Right atrium auricular region (tissue), 2 donors: ENCODE measurements at places on chromosomes 12 and 14. TPM values are rescaled to one million over a fixed set of nuclear protein-coding genes. Genes with fewer than 3 reads are reported as not detected.

GRCh38 chr14:76123426-76124225 is 28.1 kb upstream of the GPATCH2L start:
- H3K4me1 ChIP-seq, result no peaks in the 10 kb centered on the region
- no peaks in the 10 kb centered on the region for H3K27me3 ChIP-seq
- H3K36me3 ChIP-seq, result no peaks in the 10 kb centered on the region
- H3K27ac ChIP-seq, result no peak overlapping the region
- H3K4me3 ChIP-seq, result no peak overlapping the region
- DNase-seq, result no peak

Gene NT5DC3
- total RNA-seq, result 2.3 TPM

- H3K36me3 ChIP-seq, result peaks cover 35% of the 10 kb centered on the region
- no peak overlapping the region for H3K27ac ChIP-seq
- DNase-seq, result no peak
- no peaks in the 10 kb centered on the region for H3K27me3 ChIP-seq
These were observed 56.4 kb downstream of the EP400 start for GRCh38 chr12:132006056-132006680.

Gene GOLGA5
- total RNA-seq, result 24.2 TPM

DNA sequence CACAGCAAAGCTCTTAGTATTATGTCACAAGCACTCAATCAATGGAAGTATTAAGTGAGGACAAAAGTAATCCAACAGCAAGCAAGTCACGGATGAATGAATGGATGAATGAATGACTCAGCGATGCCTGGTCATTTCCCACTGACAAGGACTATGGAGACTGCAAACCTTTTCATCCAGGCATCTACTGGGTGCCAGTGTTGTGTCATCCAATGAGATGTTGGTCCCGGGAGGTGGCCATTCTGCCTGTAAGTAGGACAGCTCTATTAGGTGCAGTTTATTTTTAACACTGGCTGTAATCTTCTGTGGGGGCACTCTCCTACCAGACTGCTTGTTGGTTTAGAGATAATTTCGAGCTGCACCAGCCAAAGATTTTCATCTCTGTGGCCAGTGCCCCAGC is 39.4 kb downstream of the STAB2 start:
- no peak overlapping the region for H3K27ac ChIP-seq
- no peaks in the 10 kb centered on the region for H3K36me3 ChIP-seq
- H3K4me1 ChIP-seq, result peaks cover 6% of the 10 kb centered on the region
- peak; percentile 71 for DNase-seq
- no peak overlapping the region for H3K4me3 ChIP-seq

- no peak for DNase-seq
- H3K4me1 ChIP-seq, result no peaks in the 10 kb centered on the region
- H3K27ac ChIP-seq, result no peak overlapping the region
These were observed 66.3 kb downstream of the OTX2 start for GRCh38 chr14:56744016-56744415.

- H3K36me3 ChIP-seq, result peaks cover 32% of the 10 kb centered on the region
- H3K4me1 ChIP-seq, result no peaks in the 10 kb centered on the region
- no peak overlapping the region for H3K27ac ChIP-seq
- H3K4me3 ChIP-seq, result no peak overlapping the region
These were observed 52.2 kb upstream of the CFL2 start for GRCh38 chr14:34766606-34767005.

Gene CYP27B1
- total RNA-seq, result 0.28 TPM

Gene LMO3
- total RNA-seq, result 8.2 TPM

DNA sequence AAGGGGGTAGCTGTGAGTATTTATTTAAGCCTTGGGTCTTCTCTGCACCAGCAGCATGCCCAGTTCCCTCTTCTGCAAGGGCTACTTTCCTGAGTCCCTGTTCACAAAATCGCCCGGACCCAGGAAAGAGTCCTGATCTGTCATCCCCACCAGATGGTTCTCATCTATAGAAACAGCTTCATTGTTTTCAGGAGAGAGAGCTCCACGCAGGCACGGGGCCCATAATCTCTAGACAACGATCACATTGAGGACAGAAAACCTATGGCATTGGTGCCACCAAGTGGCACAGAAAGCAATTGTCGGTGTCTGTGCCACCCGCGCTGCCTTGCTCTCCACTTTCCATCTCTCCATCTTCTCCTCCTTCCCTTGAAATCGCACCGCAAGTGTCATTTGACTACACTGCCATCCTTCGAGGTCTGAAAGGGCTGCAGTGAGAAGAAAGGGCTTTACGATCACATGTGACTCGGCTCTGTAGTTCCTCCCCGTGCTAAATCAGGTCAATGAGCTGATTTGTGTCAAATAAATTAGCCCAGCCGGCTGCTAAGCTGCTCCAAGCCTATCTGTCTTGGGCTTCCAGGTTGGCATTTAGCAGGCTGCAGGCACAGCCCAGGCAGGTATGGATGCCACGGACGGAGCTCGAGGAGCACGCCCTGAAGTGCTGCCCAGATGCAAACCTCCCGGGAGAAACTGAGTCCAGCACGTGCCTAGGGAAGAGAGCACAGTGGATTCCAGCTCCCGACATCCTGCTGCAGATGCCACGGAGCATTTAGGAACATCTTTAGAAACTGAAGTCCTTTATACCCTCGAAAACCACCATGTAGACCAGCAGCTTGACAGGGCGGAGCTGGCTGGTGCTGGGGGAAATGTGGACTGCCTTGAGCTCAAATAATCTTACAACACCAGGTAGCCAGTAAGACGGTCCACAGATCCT is 28.8 kb downstream of the SPRING1 start:
- peak; percentile 61 for DNase-seq
- H3K27ac ChIP-seq, result no peak overlapping the region

DNA sequence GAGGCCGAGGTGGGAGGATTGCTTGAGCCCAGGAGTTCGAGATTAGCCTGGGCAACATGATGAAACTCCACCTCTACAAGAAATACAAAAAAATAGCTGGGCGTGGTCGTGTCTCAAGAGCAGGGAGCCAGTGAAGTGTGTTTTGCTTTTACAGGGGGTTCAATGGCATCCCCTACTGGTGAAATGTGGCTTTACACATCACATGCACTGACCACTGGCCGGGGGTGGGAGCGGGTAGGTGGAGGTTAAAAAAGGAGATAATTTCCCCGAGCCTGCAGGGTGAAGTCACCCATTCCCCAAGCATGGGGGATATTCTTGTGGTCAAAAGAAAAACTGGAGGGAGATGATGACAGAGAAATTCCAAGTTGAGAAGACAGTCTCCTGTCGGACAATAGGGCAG is 63.6 kb upstream of the PWP1 start:
- no peak overlapping the region for H3K4me3 ChIP-seq
- H3K27me3 ChIP-seq, result no peaks in the 10 kb centered on the region
- no peak overlapping the region for H3K27ac ChIP-seq

GRCh38 chr14:50091240-50091913 is 25.0 kb downstream of the VCPKMT start:
- H3K36me3 ChIP-seq, result no peaks in the 10 kb centered on the region
- DNase-seq, result no peak
- H3K27ac ChIP-seq, result no peak overlapping the region

DNA sequence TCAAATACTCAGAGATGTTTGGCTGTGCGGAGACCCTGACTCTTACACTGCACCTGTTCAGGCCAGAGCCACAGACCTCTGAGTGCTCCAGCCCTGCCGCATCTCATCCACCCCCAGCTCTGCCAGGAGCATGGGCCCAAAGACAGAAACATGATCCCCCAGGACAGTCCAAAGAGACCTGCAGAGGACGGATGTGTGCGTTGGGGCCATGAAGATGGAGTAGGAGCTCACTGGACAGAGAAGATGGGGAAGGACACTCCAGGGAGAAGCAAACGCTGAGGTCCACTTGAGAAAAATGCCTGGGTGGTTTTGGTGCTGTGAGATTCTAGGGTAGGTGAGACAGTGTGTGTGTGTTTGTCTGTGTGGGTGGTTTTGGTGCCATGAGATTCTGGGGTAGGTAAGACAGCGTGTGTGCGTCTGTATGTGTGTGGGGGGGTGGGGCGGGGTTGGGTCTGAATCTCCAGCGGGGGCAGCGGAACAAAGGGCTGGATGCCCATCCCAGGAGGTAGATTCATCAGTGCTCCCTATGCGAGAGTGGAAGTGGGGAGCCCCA is 818 bp upstream of the HHIPL1 start:
- no peaks in the 10 kb centered on the region for H3K27me3 ChIP-seq
- H3K4me1 ChIP-seq, result no peaks in the 10 kb centered on the region
- no peak overlapping the region for H3K4me3 ChIP-seq
- DNase-seq, result no peak
